ENCODE measurements at places on chromosomes 12 and 14.

- DNase-seq, result no peak
Observed at GRCh38 chr12:117076410-117077372, 22.5 kb downstream of the TESC start.

DNA sequence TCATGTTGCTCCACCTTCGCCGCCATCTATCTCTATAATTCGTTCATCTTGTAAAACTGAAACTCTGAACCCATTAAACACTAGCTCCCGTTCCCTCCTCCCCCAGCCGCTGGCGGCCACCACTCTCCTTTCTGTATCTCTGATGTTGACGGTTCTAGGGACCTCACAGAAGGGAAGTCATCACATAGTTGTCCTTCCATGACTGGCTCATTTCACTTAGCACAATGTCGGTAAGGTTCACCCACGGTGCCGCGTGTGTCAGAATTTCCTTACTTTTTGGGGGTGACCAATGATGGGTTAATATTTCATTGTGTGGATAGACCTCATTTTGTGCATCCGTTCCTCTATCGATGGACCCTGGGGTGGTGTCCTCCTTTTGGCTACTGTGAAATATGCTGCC lies 2.0 kb upstream of the CACNA2D4 start:
- no peak for DNase-seq

- no peak for DNase-seq
Observed at GRCh38 chr12:749751-750270, 2.6 kb upstream of the WNK1 start.

GRCh38 chr12:132318135-132318534 lies 11.3 kb downstream of the GALNT9 start:
- no peak for DNase-seq

DNA sequence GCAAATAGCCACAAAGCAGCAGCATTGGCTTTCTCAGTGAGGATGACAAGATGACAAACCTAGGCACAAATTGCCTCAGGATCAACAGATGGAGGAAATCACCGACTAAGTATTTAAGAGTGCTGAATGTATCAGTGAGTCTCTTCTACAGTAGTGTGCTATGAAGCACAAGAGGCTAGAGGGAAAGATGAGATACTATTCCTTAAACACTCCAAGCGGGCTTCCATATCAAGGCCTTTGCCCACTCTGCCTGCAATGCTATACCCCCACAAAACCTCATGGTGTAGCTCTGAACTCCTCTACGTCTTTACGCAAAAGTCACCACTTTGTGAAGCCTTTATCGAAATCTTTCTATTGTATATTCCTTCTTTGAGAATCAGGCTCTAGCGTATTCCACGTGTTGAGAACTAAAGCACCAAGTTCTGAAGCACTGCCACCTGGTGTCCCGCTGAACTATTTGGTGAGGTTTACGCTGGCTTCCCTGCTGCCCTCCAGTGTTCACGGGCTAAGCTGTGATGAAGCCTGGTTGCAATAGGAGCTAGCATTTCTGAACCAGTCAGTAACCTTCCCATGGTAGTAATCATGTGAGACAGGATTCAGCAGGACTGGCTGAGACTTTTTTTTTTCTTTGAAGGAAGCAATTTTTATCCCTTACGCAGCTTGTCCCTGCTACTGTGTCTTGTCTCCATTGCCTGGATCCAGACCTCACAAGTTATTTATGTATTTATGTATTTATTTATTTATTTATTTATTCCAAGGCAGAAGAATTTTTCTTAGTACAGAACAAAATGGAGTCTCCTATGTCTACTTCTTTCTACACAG lies 426.5 kb upstream of the OR4E1 start:
- peak; percentile 59 for DNase-seq

DNA sequence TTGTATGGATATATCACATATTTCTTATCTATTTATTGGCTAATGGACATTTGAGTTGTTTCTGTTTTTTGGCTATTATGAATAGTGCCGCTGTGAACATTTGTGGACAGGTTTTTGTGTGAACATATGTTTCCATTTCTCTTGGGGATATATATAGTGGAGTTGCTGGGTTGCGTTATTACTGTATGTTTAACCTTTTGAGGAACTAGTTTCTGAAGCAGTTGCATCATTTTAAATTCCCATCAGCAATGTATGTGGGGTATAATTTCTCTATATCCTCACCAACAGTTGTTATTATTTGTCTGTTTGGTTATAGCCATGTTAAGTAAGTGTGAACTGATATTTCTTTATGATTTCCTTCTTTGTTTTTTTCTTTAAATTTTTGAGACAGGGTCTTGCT lies 10.7 kb downstream of the TCTN2 start:
- DNase-seq, result peak; percentile 5

GRCh38 chr14:21527318-21527679 lies 1.2 kb upstream of the SALL2 start:
- no peak for DNase-seq

DNA sequence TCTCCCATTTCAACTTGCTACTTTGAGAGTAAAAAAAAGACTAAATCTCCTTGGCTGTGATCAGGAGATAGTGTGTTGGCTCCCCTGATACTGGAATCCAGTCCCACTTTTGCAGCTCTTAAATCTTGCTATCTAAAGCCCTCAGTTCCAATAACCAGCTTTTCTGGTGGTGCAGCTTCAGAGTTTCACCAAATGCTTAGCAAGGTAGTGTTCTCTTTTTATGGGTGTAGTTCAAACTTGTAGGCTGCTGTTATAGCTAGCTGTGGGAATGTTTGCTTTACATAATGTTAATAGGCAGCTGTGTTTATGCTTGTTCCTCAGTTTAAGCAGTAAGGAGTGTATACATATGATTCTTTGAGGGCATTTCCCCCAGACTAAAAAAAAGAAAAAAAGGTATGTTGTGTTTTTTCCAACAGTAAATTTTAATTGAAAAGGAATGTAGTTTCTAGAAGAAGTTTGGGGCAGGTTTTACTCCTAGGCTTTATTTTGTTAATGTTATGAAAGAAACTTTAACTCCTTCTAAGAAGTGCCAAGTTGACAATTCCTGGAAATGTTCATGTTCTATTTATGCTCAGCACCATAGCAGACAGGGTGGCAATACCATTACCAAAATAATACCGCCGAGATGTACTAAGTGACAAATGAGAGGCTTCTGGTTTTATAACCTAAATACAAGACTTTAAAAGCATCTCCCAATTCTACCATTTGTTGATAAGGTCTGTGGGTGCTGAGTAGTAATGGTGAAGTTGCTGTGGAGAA lies 12.1 kb downstream of the CRADD start:
- no peak for DNase-seq

GRCh38 chr12:120846721-120847120 lies 57.4 kb downstream of the SPPL3 start:
- no peak for DNase-seq

GRCh38 chr12:33012226-33012625 lies 115.6 kb upstream of the PKP2 start:
- DNase-seq, result no peak

DNA sequence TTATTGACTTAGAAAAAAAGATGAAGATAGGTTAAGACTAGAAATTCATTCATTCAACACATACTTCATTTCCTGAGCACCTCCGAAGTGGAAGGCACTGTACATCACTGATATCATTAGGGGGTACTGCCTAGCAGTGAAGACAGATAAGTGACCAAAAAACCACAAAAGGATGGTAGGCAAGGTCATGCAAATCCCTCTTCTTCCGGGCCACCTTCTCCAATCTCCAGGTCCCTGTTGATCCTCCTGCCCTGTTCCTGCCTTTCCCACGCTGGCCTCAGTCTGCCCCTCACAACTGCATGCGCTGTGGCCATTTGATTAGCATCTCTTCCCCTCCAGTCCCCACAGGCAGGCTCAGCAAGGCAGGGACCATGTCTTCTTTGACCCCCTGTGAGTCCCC lies 60.8 kb downstream of the SETD3 start:
- DNase-seq, result no peak

DNA sequence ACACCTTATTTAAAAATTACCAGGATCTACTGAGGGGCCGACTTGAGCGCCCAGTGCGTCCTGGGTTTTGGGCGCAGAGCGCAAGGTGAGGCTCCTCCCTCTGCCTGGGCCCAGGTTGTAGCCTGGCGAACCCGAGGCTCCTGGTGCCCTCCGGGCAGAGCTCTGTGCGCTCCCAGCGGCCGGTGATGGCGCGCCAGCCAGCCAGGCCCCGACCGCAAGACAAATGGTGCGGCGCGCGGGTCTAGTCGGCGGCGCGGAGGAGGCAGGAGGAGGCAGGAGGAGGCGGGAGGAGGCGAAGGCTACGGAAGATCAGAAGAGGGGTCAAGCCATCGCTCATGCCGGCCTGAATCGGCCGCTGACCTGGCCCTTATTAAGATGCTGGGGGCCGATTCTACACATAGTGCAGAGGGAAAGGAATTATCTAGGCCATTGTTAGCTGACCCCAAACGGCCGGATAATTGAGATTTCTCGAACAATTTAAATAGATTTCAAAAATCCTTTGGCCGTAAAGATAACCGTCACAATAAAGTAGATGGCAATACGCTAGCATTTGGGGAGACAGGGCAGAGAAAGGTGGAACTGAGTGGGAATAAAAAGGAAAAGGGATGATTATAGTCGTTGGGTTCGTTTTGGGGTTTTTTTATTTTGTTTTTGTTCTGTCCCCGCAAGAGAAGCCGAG lies 2.8 kb downstream of the TBX5 start:
- DNase-seq, result no peak

GRCh38 chr14:92459030-92459949 lies 54.3 kb upstream of the RIN3 start:
- DNase-seq, result no peak

DNA sequence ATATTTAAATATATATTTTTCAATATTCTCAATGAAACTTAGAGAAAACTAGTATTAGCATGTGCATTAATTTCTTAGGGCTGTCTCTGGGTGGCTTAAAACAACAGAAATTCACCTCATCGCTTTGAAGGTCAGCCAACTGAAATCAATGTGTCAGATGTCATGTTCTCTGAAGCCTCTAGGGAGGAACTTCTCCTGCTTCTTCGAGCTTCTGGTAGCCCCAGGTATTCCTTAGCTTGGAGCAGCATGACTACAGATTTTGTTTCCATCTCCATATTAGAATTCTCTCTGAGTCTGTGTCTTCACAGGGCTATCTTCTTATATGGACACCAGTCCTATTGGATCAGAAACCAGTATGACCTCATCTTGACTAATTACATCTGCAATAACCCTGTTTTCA lies 221.5 kb downstream of the PDZRN4 start:
- no peak for DNase-seq

DNA sequence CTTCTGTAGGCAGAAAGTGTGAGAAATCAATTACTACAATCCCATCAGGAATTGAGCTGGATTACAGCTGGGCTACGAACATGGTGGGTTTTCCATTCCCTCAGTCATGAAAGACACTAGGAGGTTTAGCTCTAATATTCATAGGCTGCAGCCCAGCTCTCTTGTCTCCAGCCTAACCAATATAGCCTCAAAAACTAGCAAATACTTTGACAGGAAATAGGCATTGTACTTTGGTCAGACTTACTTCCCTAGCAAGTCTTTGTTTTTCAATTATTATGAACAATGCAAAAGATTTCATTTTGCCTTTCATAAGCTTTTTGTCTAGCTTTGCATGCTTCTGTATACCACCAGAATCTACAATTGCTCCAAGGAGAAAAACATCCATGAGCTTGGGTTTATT lies 296.2 kb downstream of the GPHN start:
- DNase-seq, result no peak

DNA sequence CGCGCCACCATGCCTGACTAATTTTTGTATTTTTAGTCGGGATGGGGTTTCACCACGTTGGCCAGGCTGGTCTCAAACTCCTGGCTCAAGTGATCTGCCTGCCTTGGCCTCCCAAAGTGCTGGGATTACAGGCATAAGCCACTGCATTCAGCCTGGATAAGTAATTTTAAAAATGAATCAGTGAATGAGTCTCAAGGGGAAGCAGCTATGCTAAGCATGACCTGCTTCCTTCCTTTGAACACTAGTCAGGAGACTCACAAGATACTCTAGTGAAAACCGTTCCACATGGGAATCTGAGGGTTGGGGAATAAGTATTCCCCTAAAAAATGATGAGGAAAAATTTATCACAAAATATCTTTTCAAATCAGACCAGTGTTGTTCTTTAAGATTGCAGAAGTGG lies 10.7 kb upstream of the FAM234B start:
- no peak for DNase-seq

GRCh38 chr12:16880864-16881285 lies 274.9 kb upstream of the LMO3 start:
- no peak for DNase-seq

- no peak for DNase-seq
Observed at GRCh38 chr14:92945959-92946846, 23.3 kb downstream of the CHGA start.

DNA sequence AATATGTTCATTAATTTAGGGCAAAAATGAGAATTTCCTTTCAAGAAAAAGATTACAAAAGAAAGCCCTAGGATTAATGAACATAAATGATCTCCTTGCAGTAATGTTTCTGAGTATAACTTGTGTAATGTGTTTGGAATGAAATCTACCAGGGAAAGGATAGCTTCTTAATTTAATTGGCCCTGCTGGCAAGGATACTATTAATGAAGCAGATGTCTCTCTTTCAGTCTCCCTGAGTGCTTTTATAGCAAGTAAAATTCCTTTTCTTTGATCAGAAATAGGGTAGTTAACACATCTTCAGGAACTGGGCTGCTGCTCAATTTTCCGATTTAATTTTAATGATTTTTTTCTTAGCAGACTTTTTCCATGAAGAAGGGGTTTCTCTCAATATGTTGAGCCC lies 379.4 kb upstream of the PDE3A start:
- DNase-seq, result no peak

DNA sequence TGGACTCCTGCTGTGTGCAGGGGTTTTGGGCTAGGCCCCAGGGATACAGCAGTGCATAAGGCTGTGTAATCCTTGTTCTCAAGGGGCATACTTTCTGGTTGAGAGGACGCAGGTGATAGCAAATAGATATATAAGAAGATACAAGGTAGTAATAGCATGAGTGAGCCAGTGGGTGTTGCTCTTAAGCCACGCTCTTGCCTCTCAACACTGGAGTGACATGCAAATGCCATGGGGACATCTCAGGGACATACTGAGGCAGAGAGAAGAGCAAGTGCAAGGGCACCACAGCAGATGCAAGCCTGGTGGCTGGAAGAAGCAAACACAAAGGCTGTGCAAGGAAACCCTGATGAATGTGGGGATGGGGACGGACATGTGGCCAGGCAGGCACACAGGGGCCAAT lies 223.3 kb downstream of the CHST11 start:
- DNase-seq, result peak; percentile 49

DNA sequence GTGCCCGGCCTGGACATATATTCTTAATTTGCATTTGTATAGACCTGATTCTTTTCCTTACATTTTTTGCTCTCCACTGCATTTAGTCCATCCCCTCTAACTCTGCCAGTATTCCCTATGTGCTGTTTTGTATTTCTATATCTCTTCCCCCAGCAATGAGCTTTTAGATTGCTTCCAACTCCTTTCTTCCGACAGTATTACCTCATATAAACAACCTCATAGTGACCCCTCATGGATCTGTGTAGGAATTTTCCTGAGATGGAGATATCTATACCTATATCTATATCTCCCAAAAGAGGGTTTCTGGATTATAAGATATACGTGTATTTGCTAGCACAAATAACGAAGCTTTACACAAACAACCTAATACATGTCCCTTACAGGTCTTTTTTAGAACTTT lies 161.9 kb downstream of the CRADD start:
- no peak for DNase-seq

Measured in CD4-positive, alpha-beta T cell (primary cell).